ENCODE measurements at places on chromosomes 3 and 15. TPM values are rescaled to one million over a fixed set of nuclear protein-coding genes. Genes with fewer than 3 reads are reported as not detected.

Gene STRIT1
- total RNA-seq, result not detected

Gene LSM3
- total RNA-seq, result 6.2 TPM

Gene LRRN1
- total RNA-seq, result not detected

Gene SCG3
- 0.25 TPM for total RNA-seq

Gene FBXW12
- not detected for total RNA-seq

Gene FGF12
- total RNA-seq, result 2.9 TPM

Gene ADAMTS17
- total RNA-seq, result not detected

Gene CRTAP
- total RNA-seq, result 138 TPM

Gene STX19
- total RNA-seq, result not detected

Gene FBN1
- total RNA-seq, result 88.4 TPM

Gene NUSAP1
- 69.5 TPM for total RNA-seq

Gene SUMF1
- 51.2 TPM for total RNA-seq

Gene SI
- total RNA-seq, result not detected

Gene B3GALNT1
- 34.8 TPM for total RNA-seq

Data from bladder microvascular endothelial cell (primary cell).